ENCODE measurements at places on chromosomes 1 and 21.

DNA sequence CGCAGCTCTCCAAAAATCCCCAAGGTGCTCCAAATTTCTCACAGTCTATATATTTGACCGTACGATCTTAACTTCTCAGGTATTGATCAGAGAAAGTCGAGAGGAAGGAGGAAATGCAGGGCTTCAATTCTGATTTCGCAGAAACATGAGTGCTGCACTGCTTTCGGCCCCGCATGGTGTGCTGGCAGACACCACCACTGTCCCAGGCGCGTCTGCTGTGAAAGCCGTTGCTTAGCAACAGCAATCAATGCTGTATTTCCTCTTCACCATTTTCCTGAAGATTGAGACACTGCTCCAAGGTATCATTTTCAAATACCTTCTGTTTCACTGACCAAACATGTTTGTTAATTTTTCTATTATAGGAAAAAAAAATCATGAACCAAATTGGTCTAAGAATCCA is 296.3 kb downstream of the SMYD3 start:
- DNase-seq = no peak

GRCh38 chr21:36776981-36777617 is 78.2 kb downstream of the SIM2 start:
- DNase-seq = no peak

- DNase-seq = peak; percentile 7
These were observed 40.9 kb upstream of the BEND5 start for GRCh38 chr1:48817505-48818114.

DNA sequence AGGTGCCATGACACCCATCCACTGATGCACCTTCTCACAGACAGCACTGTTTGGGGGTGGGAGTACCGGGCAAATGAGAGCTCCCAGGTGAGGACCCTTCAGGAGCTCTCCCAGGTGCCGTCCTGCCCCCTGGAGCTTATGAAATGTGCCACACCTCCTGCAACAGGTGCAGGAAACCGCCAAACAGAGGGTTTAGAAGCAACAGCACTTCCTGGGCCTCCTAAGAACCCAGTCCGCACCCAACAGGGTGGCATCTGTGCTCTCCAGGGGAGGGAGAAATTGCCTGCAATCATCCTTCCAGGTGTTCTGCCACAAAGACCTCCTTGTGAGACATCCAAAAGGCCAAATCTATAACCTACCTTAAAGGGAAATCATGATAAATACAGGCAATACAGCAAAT is 87.7 kb upstream of the ATP1B1 start:
- no peak for DNase-seq

GRCh38 chr1:183576537-183576936 is 13.7 kb downstream of the NCF2 start:
- DNase-seq = no peak

- no peak for DNase-seq
These were observed 844 bp downstream of the ADAMTS5 start for GRCh38 chr21:26965907-26966581.

Data from activated CD4-positive, alpha-beta T cell treated with anti-CD3 and anti-CD28 coated beads, Interleukin-2, amount 50 U/mL, for 48 hours (primary cell).